ENCODE measurements at places on chromosomes 7 and 10.

- no peak for DNase-seq
Observed at GRCh38 chr10:30445711-30446110, 11.7 kb downstream of the MAP3K8 start.

GRCh38 chr10:6114299-6114698 lies 25.5 kb downstream of the RBM17 start:
- no peak for DNase-seq

GRCh38 chr10:121526801-121527221 lies 71.4 kb downstream of the FGFR2 start:
- no peak for DNase-seq

- DNase-seq, result no peak
Observed at GRCh38 chr7:18771834-18772566, 276.5 kb downstream of the HDAC9 start.

DNA sequence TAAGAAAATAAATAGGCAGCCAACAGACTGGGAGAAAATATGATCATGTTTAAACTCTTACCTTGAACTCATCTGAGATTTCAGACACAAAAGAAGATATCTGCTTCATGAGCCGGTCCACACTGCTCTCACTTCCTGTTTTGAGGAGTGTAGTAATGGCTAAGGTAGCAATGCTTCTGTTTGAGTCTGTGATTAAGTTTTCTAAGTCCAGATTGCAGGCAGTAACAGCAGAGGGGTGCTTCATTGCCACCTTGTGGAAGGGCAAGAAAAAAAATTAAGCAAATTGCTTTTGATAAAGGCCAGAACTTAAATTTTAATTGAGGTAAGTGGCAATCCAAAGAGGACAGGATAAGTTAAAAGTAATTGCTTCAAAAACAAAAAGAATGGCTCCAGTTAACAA lies 69.1 kb downstream of the MEST start:
- DNase-seq, result no peak

DNA sequence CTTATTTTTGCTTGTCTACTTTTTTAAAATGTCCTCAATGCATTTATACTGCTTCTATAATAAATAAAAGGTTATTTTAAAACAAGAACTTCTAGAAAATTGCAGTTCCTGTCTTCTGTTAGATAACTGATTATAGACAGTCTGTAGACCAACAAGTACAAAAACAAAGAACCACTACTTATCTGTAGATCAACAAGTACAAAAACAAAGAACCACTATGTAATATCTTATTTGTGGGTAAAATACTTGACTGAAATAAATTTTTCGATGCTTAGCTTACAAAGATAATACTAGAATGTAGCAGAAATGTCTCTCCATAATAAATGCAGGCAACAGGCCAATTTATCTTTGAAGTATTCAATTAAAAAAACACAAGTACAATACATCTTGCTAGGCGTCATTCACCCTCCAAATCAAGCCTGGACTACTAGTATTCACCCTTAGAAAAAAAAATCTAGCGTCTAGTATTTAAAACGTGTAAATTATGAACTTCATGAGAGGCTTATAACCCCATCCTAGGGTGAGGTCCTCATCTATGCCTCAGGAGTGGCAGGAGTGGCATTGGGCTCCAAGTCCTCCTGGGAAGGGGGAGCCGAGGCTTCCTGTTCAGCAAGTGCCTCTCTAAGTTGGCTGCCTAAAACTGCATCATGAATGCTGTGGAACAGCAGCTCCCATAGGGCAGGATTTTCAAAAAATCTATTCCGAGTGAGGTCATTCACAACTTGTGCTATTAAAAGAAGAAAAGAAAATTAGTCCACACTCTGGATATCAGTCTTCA lies 26.6 kb downstream of the PSMC2 start:
- no peak for DNase-seq

GRCh38 chr10:28684986-28685580 lies 7.8 kb downstream of the BAMBI start:
- no peak for DNase-seq

DNA sequence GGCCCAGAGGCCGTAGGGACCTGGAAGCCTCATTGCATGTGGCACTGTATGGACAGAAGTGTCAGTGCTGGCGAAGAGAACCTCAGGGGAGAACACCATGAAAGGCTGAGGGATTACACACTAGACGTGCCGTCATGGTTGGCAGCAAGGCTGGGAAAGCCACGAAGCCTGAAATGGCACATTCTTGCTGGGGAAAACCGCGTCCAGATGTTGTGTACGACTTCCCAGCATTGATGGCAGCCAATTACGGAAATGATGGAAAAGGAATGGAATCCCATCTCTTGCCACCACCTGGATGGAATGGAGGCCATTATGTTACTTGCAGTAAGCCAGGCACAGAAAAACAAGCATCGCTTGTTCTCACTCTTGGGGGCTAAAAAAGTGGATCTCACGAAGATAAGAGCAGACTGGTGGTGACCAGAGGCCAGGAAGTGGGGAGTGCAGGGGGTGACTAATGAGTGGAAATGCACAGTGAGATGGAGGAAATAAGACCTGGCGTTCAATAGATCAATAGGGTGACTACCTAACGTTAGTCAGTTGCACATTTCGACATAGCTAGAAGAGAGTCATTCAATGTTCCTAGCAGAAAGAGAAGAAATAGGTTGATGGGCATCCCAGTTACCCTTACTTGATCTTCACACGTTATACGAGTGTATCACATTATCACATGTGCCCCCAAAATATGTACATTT lies 14.6 kb upstream of the PWWP2B start:
- no peak for DNase-seq

GRCh38 chr10:113442336-113442735 lies 110.5 kb upstream of the HABP2 start:
- no peak for DNase-seq

DNA sequence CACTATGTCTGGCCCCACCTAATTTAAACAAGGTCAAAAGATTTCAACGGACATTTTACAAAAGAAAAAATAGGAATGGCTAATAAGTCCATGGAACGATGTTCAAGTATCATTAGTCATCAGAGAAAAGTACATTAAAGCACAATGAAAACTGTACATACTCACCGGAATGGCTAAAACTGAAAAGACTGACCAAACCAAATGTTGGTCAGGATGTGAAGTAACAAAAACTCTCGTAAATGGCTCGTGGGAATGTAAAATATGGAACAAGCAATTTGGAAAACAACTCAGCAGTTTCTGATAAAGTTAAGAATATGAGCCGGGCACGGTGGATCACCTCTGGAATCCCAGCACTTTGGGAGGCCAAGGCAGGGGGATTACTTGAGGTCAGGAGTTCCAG lies 65.7 kb upstream of the PARD3 start:
- no peak for DNase-seq

DNA sequence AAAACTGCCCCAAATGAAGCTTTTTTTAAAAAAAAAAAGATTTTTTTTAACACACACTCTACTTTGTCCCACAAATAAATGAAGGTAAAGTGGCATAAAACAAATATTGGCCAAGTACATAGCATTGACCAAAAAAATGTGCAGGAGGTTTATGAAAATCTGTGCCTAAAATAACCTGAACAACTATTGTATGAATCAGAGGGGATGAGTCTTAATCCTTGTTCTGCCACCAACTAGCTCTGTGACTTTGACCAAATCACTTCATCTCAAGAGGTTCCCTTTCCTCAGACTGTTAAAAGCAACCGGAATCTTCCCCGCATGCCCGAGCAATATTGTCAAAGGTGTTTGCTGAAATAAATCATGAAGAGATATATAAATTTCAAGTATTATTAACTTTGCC lies 150.4 kb upstream of the NEBL start:
- DNase-seq, result no peak

GRCh38 chr10:30166929-30167328 lies 107.5 kb upstream of the JCAD start:
- no peak for DNase-seq

DNA sequence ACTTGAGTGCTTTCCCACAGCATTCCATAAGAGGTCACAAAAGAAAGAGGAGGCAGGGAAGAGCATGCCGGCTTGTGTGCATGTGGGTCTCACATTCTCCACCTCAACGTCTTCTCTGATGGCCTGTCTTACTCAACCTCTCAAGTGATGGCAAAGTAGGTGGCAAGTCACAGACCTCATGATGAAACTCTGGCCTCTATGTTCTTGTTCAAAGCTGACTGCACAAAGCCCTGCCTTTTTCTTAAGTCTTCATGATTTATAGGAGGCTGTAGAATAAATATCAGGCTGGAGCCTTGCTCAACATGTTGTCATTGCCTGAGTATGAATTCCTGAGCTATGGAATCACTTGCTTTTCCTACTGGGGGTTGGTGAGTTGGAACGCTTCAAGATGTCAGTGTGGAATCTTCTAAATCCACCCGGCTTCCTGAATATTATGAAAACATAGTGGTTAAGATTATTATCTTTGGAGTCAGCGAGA lies 213.6 kb upstream of the INHBA start:
- no peak for DNase-seq

DNA sequence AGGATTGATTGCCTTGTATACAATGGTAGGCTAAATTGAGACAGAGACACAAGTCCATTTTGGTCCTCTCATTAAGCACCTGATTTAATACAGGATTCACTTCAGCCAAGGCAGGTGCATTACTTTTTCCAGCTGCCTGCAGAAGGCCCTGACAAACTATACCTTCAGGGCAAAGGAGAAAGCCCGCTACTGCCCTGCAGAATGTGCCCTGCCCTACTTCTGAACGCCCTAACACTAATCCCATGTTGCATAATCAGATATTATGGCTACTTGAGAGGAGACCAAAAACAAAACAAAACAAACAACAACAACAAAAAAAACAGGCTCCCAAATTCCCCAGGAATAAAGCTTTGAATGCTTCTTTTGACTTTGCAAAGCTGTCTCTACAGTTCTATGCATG lies 116.9 kb upstream of the ABI1 start:
- no peak for DNase-seq

DNA sequence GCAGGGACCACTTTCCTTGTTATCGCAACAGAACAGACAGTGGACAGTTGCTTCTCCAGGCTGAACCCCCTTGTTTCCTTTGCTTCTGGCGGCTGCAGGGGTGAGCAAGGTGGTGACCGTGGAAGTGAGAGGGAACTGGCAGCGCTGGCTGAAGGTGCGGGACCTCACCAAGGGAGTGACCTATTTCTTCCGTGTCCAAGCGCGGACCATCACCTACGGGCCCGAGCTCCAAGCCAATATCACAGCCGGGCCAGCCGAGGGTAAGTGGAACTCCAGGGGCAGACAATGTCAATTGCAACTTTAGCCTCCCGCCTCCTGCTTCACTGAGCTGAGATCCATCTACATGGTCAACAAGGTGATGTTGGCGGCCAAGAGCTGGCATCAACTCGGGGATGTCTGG lies 462.1 kb upstream of the FOXK1 start:
- no peak for DNase-seq

DNA sequence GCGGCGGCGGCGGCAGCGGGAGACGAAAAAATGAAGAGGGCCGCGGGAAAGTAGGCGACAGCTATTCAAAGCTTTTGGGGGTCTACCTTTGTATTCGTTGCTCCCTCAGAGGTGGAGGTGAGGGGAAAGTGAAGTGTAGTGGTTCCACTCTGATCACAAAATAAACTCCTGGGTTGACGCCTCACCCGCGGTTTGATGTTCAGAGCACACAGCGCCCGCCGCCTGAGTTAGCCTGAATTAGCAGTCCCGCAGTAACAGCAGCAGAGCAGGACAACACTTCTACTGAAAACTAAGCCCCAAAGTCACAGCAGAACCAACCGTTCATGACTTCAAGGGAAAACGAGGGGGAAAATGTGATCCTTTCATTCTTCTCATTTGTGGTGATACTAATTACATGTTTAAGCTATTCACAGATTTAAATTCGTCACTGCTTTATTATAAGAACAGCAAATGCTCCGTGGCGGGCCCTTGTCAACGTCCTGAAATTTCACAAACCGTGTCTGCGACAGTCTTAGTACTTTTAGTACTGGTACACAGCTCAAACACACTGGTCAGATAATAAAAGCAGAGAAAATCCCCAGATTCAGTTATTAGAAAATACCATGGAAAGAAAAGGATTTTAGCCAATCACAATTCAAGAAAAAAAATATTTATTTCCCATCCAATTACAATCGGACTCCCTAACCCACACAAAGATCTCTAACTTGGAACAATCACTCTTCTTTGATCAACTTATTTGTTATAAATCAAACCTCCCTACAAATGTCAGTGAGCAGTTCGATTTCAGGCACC lies 563 bp upstream of the JMJD1C start:
- DNase-seq, result no peak

- no peak for DNase-seq
Observed at GRCh38 chr10:10626734-10627133, 390.9 kb upstream of the CELF2 start.

GRCh38 chr10:124849111-124849773 lies 47.6 kb downstream of the ABRAXAS2 start:
- DNase-seq, result no peak

DNA sequence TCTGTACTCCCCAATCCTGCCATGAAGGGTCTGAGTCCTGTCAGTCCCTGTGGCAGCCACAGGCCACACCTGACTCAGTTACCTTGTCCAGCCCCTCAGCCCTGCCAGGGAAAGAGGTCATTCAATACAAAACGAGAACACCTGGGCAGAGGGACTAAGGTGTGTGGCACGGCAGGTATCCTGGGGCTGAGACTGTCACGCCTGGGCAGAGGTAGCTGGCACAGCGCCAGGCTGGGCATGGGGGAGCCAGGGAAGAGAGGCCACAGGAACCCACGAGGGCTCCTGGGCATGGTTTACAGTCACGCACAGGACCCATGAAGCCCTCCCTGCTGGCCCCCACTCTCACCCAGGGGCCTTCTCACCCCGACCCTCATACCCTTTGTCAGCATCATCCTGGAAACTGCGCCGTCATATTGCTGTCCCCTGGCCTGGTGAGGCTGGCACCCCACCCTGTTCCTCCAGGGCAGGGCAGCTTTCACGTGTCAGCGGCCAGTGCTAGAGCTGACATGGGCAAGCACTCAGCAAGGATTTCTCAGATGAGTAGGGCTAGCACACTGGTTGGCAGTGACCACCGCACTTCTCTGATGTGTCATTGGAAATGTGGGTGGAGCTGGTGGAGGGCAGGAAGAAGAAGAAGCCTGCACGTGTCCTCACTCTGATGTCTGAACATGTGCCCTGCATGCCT lies 42.7 kb downstream of the LRRC18 start:
- no peak for DNase-seq

DNA sequence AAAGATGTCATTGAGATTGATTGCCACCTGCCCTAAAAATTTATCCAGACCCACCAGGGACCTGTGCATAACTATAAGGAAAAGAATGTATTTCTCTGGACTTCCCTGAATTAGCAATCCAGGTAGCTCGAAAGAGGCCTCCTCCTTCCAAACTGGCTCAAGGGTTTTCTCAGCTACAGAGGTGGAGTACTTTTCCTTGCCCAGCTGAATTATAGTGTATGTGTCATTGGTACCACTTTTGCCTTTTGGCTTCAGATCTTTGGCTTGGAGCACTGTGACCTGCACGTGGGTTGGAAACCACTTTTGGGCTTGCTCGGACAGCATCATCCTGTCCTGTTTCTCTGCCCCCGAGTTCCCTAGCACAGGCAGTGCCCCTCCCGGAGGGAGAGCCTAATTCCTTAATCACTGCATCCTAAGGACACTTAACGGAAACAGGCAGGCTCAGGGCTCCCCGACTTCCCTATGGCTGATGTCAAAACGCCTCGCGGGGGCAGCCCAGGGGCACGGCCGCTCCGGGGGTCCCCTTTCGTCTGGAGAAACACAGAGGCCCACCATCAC lies 825 bp downstream of the RAB11FIP2 start:
- DNase-seq, result no peak
